ENCODE measurements at places on chromosomes 12 and 14.

GRCh38 chr14:88037325-88037724 lies 32.4 kb downstream of the GPR65 start:
- H3K4me1 ChIP-seq, result no peaks in the 10 kb centered on the region
- H3K27me3 ChIP-seq, result no peaks in the 10 kb centered on the region
- DNase-seq, result no peak
- no peak overlapping the region for H3K4me3 ChIP-seq
- no peaks in the 10 kb centered on the region for H3K36me3 ChIP-seq
- H3K27ac ChIP-seq, result no peak overlapping the region

DNA sequence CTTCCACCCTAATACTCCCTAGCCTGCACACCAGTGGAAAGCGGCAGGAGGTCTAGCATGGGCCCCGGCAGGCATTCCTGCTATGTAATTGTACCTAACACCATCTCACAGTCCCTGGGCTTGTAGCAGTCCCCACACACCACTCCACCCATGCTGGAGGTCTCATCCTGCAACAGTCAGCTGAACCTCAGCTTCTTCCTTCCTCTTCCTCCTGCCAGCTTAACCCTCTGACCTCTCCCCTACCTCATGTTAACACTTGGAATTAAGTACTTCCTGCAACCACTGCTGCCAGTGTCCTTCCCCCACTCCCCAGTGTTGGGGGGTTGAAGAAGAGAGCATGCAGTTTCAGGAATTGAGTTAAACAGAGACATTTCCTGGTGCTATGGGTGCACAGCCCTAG lies 7.6 kb downstream of the ADCY4 start:
- no peaks in the 10 kb centered on the region for H3K27me3 ChIP-seq
- no peak overlapping the region for H3K4me3 ChIP-seq
- no peak for DNase-seq

- H3K27me3 ChIP-seq, result no peaks in the 10 kb centered on the region
- H3K4me1 ChIP-seq, result no peaks in the 10 kb centered on the region
- H3K4me3 ChIP-seq, result no peak overlapping the region
- no peak overlapping the region for H3K27ac ChIP-seq
- H3K36me3 ChIP-seq, result no peaks in the 10 kb centered on the region
These were observed 105.0 kb downstream of the DNAH10 start for GRCh38 chr12:123867141-123867540.

DNA sequence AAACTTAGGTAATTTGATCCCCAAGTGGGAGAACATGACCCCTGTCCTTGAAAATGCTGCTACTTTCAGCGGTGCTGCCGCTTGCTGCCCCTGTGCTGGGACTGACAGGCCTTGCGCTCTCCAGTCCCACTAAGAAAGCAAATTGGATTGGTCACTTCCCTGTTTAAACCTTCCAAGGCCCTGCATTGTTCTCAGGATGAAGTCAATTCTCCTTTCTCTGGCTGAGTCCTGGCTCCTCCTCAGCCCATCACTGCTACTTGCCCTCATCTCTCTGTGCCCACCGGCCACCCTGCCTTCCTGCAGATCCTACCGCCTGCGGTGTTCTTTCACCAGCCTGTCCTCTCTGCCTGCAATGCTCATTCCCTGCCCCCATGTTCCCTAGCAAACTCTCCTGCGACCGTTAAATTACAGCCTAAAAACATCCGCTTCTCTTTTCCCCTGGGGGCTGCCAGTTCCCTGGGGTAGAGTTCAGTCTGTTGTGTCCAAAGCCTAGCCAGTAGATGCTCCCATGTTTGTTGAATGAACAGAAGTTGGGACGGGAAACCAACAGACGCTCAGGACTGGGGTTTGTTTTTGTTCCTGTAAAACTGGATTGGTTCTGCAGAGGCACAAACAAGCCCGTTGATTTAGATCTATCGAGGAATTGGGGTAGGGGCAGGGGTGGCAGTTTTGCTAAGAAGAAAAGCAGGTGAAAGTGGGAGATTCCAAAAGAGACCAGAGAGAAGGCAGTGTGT lies 127.3 kb upstream of the HIF1A start:
- H3K27me3 ChIP-seq, result no peaks in the 10 kb centered on the region
- DNase-seq, result no peak
- H3K4me3 ChIP-seq, result peak overlapping the region; percentile 23
- peak overlapping the region; percentile 1 for H3K27ac ChIP-seq
- no peaks in the 10 kb centered on the region for H3K36me3 ChIP-seq

DNA sequence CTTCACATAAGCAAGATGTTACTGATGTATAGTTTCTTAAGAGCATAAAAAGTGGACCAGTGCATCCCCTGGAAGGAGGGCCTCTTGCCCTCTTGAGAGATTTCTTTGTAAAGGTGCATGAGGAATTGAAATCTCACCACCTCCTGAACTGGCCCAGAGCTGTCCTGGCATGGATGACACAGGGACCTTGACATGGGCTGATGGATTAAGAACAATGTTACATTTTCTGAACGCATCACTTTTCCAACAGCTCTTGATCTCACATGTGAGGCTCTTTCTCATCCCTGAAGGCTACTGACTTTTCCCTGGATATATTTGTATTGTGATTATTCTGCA lies 360.4 kb downstream of the RGS6 start:
- H3K27me3 ChIP-seq, result 0 out of 2 replicates have a peak, but pooled peaks cover 3% of the 10 kb centered on the region
- no peak for DNase-seq
- H3K4me1 ChIP-seq, result no peaks in the 10 kb centered on the region
- H3K27ac ChIP-seq, result no peak overlapping the region

DNA sequence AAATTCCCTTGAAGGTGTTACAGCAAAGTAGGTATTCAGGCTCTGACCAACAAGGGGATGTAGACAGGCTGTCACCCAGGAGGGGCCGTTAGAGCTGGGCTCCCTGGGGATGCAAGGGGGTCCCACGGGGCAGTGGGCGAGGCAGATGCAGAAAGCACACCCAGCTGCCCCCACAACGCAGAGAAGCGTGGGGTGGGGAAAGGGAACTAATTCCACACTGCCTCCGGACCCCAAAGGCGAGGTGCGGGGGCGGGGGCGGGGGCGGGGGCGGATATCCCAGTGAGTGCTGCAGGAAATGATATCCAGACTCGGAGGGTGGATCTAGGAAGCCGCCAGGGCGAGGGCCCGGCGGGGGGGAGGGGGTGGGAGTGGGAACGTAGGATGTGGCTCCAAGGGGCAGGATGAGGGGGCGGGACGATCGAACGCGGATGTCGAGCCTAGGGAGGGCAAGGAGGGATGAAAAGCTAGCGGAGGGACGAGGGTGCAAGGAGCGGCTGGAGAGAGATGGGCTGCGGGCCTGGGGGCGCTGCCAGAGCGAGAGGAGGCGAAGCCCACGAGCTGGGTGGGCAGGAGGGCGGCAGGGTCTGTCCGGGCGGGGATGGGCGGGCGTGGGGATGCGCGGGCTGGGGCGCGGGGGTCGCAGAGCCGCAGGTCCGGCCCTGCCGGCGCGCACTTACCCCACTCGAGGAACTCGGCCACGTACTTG lies 874 bp downstream of the CDC42BPB start:
- H3K36me3 ChIP-seq, result no peaks in the 10 kb centered on the region
- H3K27me3 ChIP-seq, result no peaks in the 10 kb centered on the region
- peak overlapping the region; percentile 76 for H3K4me3 ChIP-seq
- peak overlapping the region; percentile 97 for H3K27ac ChIP-seq
- DNase-seq, result no peak
- H3K4me1 ChIP-seq, result peaks cover 9% of the 10 kb centered on the region

GRCh38 chr12:77368379-77368778 lies 303.0 kb upstream of the E2F7 start:
- H3K4me3 ChIP-seq, result no peak overlapping the region
- no peaks in the 10 kb centered on the region for H3K27me3 ChIP-seq
- no peaks in the 10 kb centered on the region for H3K4me1 ChIP-seq
- no peak for DNase-seq
- no peak overlapping the region for H3K27ac ChIP-seq

DNA sequence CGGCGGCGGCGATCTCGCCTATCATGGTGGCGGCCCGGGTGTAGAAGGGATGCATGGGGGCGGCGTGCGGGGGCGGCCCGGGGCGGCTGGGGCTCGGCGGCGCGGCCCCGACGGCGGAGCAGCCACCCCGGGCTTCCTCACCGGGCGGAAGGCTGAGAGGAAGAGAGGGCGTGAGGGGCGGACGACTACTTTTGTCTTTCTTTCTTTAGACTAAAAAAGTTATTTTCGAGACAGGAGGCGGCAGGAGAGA lies 240 bp downstream of the BTG1 start:
- H3K36me3 ChIP-seq, result peaks cover 21% of the 10 kb centered on the region
- DNase-seq, result no peak
- no peaks in the 10 kb centered on the region for H3K27me3 ChIP-seq
- H3K27ac ChIP-seq, result peak overlapping the region; percentile 80
- peaks cover 18% of the 10 kb centered on the region for H3K4me1 ChIP-seq

DNA sequence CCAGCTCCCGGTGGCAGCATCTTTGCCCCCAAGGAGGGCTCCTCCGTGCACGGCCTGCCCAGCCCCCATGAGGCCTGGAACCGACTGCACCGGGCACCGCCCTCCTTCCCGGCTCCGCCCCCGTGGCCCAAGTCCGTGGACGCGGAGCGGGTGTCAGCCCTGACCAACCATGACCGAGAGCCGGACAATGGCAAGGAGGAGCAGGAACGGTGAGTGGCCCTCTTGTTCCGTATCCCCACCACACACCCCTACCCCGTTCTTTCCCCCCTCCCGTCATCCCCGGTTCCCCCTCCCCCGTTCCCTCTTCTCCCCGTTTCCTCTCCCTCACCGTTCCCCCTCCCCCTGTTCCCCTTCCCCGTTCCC lies 28.3 kb downstream of the LRCOL1 start:
- H3K27me3 ChIP-seq, result no peaks in the 10 kb centered on the region
- no peak overlapping the region for H3K27ac ChIP-seq
- H3K4me1 ChIP-seq, result no peaks in the 10 kb centered on the region
- no peak for DNase-seq
- H3K36me3 ChIP-seq, result peaks cover 14% of the 10 kb centered on the region

GRCh38 chr12:130919086-130919485 lies 34.6 kb upstream of the ADGRD1 start:
- no peak for DNase-seq
- no peak overlapping the region for H3K4me3 ChIP-seq
- H3K27ac ChIP-seq, result no peak overlapping the region

DNA sequence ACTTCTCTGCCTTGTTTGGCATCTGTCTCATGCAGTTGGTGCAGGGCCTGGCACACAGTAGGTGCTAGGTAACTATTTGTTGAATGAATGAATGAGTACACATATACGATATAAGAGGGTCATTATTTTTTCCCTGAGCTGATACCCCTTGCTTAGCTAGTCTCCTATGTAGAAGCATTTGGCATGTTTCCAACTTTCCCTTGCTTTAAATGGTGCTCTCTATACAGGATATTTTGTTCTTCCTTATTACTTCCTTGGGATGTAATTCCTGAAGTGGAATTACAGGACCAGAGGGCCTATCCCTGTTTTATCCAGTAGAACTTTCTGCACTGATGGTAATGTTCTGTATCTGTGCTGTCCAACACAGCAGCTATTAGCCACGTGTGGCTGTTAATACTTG lies 250.1 kb upstream of the PWP1 start:
- no peak overlapping the region for H3K27ac ChIP-seq
- no peak for DNase-seq
- H3K4me3 ChIP-seq, result no peak overlapping the region
- H3K27me3 ChIP-seq, result no peaks in the 10 kb centered on the region
- no peaks in the 10 kb centered on the region for H3K36me3 ChIP-seq

DNA sequence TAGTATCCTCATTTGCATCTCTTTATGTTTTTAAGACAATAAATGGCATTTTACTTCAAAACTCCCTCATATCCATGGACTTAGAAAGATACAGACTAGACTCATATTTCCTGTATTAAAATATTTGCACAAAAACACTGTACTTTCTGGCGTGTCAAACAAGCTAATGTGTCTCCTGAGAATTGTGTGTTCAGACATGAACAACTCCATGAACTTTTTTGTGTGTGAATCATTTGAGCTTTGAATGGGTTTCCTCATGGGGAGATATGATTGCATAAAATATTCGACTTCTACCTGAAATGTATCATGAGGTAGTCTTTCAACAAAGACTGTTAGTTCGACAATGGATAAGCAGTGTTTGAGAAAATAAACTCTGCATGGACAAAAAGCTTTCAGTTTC lies 58.8 kb downstream of the TMEM30B start:
- no peak for DNase-seq
- no peak overlapping the region for H3K27ac ChIP-seq
- H3K36me3 ChIP-seq, result no peaks in the 10 kb centered on the region
- H3K4me1 ChIP-seq, result 0 out of 2 replicates have a peak, but pooled peaks cover 2% of the 10 kb centered on the region

GRCh38 chr12:3802721-3803120 lies 49.8 kb upstream of the CRACR2A start:
- H3K36me3 ChIP-seq, result no peaks in the 10 kb centered on the region
- DNase-seq, result no peak
- peaks cover 15% of the 10 kb centered on the region for H3K27me3 ChIP-seq
- H3K4me3 ChIP-seq, result no peak overlapping the region
- no peak overlapping the region for H3K27ac ChIP-seq

DNA sequence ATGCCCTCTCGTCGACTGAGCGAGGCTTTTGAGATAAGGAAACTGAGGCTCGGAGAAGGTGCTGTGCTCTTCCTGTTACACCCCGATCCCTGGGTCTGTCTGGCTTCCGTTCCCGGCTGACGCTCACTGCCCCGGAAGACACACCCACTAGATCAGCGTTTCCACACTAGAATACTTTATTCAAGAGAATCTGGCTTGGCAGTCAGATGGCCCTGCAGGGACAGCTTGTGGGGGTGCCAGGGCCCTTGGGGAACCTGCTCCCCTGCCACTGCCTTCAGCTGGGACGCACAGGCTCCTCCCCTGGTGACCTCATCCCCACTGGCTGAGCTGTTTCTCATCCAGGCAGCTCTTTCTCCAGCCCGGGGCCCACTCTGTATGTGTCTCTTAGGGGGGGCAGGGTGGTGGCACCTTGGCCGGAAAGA lies 13.7 kb downstream of the PGF start:
- H3K36me3 ChIP-seq, result no peaks in the 10 kb centered on the region
- H3K27me3 ChIP-seq, result no peaks in the 10 kb centered on the region
- no peak overlapping the region for H3K4me3 ChIP-seq
- no peak overlapping the region for H3K27ac ChIP-seq
- DNase-seq, result no peak
- peaks cover 4% of the 10 kb centered on the region for H3K4me1 ChIP-seq

DNA sequence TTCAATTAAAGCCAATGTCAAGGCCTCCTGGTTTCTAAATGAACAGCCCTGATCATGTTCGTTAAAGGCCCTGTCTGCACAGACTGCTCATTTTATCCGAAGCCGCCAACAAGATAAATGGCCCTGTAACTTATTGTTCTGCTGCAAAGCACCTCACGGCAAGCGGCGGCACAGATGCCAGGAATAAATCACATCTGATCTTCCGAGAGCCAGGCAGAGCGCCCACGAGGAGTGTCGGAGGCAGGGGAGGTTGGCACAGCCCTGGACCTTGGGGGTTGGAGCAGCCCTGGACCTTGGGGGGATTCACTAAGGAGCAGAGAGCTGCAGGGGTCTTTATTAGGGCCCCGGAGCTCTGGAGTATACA lies 110.5 kb downstream of the SCARB1 start:
- H3K27me3 ChIP-seq, result no peaks in the 10 kb centered on the region
- no peaks in the 10 kb centered on the region for H3K4me1 ChIP-seq
- DNase-seq, result no peak
- no peak overlapping the region for H3K4me3 ChIP-seq
- H3K27ac ChIP-seq, result no peak overlapping the region
- no peaks in the 10 kb centered on the region for H3K36me3 ChIP-seq
